Lung microvascular endothelial cell (primary cell): ENCODE measurements at places on chromosomes 4 and X. TPM values are rescaled to one million over a fixed set of nuclear protein-coding genes. Genes with fewer than 3 reads are reported as not detected.

MAMLD1 gene
- total RNA-seq = 0.22 and 0.79 TPM in 2 replicates

MAGEC3 gene
- not detected in 2 replicates for total RNA-seq

PASD1 gene
- total RNA-seq = not detected in 2 replicates

XG gene
- total RNA-seq = 0.22 TPM in 1 of 2 replicates, not detected in the other

AREG gene
- total RNA-seq = under 0.01 and 0.22 TPM in 2 replicates

SLC9B2 gene
- total RNA-seq = 14.3 and 15.0 TPM in 2 replicates

KLKB1 gene
- total RNA-seq = 0.20 and 0.22 TPM in 2 replicates

TNIP3 gene
- total RNA-seq = 0.20 and 0.22 TPM in 2 replicates

PDE5A gene
- 2.6 and 3.3 TPM in 2 replicates for total RNA-seq

PABPC1L2A gene
- total RNA-seq = not detected in 2 replicates

ZCCHC4 gene
- 4.1 and 6.7 TPM in 2 replicates for total RNA-seq

RLIM gene
- total RNA-seq = 29.4 and 37.7 TPM in 2 replicates

THAP9 gene
- total RNA-seq = 4.8 and 5.8 TPM in 2 replicates

RAB33A gene
- 0.40 and 0.44 TPM in 2 replicates for total RNA-seq

HELT gene
- total RNA-seq = not detected in 2 replicates

MAGEB2 gene
- total RNA-seq = not detected in 2 replicates

ART3 gene
- total RNA-seq = not detected in 2 replicates

SLC6A14 gene
- total RNA-seq = not detected in 2 replicates

TMEM33 gene
- total RNA-seq = 27.9 and 38.9 TPM in 2 replicates

NDP gene
- under 0.01 TPM in 1 of 2 replicates, not detected in the other for total RNA-seq

ZCCHC18 gene
- 0.87 and 1.4 TPM in 2 replicates for total RNA-seq

HS6ST2 gene
- total RNA-seq = under 0.01 TPM in 1 of 2 replicates, not detected in the other

PAQR3 gene
- total RNA-seq = 8.1 and 16.1 TPM in 2 replicates

PLS3 gene
- 277 and 321 TPM in 2 replicates for total RNA-seq

SRPX gene
- 99.4 and 108 TPM in 2 replicates for total RNA-seq

FAM184B gene
- total RNA-seq = not detected in 2 replicates
